ENCODE measurements at places on chromosomes 16 and 17.

GRCh38 chr16:66523861-66524354 is 26.0 kb downstream of the TK2 start:
- DNase-seq, result no peak

DNA sequence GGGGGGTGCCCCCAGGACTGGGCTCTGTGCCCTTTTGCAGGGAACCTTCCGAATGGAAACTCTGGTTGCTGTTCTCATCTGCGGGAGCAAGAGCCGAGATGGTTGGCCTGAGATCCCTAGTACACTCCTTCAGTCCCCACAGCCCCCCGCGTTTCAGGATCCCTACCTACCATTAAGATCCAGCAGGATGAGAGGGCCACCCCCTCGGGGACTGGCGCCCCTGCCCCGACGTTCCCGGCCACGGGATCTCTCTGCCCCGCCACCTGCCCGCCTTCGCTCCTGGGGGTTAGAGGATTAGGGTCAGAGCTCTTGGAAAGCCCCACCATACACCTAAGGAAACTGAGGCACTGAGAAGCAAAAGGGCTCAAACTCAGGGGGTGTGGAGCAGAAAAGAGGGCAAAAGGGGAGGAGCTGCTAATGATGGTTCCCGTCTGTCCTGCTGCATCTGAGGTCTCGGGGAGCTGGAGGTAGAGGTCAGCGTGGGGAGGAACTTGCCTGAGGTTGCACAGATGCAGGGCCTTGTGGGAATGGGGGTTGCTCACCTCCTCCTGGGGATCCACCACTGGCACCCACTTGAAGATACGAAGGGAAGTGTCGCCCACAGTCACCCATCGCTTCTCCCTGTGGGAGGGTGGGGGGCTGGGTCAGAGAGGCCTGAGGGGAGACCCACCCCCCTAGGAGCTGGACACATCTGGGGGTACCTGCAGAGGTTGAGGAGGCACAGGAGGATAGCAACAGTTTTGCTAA is 1.0 kb downstream of the BCL7C start:
- DNase-seq, result no peak

GRCh38 chr17:5929721-5930120 is 140.5 kb upstream of the WSCD1 start:
- no peak for DNase-seq

GRCh38 chr16:63539276-63539675 is 1503.0 kb upstream of the CDH8 start:
- DNase-seq, result no peak

DNA sequence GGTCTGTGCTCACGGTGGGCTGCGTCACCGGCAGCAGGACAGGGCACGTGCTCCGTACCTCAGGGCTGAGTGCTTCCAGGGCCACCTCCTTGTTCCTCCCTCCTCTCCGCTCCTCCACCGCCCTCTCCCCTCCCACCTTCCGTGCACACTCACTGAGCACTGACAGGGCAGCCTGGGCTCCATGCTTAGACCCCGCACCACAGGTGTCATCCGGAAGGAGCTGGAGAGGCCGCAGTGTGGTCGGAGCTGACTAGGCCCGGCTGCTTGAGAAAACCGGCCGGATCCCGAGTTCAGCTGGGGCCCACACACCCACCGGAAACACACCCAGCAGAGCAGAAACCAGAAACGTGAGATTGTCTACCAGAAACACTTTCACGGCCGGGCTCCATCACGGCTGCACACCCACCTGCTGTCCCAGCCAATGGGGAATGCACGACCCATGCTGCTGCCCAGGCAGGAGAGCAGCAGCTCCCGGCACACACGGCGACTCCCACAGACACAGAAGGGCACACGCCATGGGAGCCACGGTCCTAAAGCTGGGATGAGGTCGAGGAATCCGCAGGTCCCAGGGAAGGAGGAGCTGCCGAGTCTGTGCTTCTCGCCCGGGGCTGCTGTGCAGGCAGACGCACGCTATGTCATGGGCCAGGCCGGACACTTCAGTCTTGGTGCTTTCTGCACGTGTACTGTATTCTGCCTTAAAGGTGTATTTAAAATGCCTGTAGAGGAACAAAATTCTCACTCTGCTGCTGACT is 55.0 kb upstream of the ZNF469 start:
- no peak for DNase-seq

GRCh38 chr17:18258356-18259038 is at the start of gene FLII:
Gene FLII (minus strand): TSS chr17:18258738. CDS start chr17:18258690, 48 bp downstream.
- DNase-seq, result peak; percentile 43

DNA sequence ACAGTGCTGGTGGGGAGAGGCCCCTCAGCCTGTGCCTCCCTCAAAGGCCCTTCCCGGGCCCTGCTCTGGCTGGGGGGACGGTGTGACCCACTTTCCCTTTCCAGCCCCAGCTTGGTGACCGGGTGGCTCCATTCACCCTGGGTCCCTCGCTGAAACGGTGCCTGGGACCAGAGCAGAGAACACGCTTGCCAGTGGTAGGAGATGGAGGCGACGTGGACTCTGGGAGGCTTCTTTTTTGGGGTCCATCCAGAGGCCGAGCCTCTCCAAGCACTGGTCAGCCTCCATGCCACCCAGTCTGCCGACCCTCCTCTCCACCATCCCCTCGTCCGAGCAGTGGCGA is 7.7 kb downstream of the CENPX start:
- no peak for DNase-seq

DNA sequence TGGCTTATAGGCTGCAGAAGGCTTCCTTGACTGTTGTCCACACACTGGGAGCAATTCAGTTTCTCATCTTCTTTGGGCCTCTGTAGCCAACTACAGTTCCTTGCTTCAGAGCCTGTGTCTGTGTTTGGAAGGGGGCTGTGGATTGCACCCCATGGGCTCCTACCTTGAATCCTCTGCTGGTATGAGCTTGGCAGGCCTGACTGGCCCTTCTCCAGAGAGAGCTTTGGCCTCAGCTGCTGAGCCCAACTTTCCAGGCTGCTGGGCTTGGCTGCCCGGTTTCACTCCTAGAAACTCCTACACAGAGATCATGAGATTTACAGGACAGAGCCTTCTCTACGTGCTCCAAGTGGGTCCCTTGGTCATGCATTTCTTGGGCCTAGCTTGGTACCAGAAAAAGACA is 354.4 kb downstream of the SNX29 start:
- no peak for DNase-seq

DNA sequence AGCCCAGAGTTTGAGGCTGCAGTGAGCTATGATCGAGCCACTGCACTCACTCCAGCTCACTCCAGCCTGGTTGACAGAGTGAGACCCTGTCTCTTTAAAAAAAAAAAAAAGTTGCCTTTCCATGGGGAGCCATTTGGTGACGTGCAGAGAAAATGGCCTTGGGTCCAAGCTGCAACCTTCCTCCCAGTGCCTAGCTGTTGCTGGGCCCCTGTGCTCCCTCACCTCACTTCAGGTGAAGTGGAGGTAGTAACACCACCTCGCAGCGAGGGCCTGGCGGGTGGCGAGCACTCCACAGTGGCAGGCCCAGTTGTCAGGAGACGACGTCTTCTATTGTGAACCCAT is 17.4 kb downstream of the SYT17 start:
- no peak for DNase-seq

- peak; percentile 47 for DNase-seq
Measured at GRCh38 chr17:29590411-29591145, 1.1 kb upstream of the GIT1 start.

- no peak for DNase-seq
Measured at GRCh38 chr17:33205552-33205951, 87.5 kb downstream of the ASIC2 start.

DNA sequence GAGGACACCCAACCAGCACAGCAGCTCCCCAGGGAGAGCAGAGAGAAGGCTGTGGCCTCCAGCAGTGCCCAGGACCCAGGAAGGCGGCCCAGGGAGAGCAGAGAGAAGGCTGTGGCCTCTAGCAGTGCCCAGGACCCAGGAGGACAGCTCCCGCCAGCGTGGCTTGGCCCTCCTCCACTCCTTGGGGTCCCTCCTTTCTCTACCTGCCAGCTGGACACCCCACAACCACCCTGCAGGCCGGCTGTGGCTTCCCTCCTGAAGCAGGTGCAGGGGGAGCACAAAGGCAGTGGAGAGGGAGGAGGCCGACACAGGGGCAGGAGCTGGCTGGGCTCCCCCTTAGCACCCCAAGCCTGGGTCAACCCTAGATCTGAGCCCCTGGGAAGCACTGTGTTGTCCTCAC is 54.1 kb upstream of the FASN start:
- DNase-seq, result no peak

DNA sequence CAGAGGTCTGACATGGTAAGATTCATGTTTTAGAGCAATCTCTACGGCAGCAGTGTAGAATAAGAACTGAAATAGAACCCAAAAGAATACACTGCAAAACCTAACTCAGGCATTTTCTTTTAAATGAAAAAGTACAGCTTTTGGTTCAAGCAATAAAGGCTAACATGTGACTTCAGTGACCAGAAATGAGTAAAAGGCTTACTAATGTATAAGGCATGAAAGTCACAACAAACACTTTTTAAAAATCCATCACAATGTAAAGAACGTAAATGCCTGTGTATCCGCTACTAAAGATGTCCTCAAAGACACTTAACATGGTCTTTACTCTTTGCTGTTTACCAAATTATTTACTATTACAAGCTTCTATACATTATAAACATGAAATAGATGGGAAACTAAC is 16.6 kb downstream of the KIAA0753 start:
- DNase-seq, result peak; percentile 18

GRCh38 chr17:28878158-28878910 is 19.2 kb downstream of the FLOT2 start:
- DNase-seq, result no peak

DNA sequence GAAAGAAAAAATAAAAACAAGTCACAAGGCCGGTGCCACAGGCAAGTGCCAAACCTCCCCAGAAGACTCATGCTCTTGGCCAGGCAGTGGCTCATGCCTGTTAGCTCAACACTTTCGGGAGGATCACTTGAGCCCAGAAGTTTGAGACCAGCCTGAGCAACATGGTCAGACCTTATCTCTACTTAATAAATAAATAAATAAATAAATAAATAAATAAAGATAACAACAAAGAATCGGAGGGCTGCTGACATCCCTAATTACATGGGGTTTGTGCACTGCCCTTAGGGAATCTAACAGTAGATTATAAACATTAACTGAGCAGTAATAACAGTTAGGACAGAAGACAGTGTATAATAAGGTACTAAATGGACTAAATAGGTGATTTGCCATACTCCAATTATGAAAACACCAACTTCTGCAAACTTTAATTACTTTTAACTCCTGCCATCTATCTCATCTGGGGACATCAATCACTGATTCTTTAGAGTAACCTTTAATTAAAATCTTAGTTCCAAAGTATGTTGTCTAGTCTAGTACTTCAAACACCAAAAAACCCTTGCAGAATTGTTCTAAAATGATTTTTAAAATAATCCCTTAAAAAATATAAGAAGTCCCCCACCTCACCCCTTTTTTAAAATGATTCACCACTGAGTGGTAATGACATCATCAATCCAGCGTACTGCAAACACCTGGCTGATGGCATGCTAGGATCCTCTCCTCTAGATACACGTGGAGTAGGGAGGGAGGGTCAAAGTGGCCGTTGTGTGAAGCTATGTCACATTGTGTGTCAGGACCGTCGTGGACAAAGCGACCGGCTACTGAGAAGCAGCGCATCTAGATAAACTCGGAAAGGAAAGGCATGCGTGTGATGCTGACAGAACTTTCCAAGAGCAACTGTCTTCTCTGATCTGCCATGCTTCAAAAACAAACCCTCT is 28.5 kb downstream of the CYTH1 start:
- DNase-seq, result peak; percentile 29

- no peak for DNase-seq
Measured at GRCh38 chr17:39934324-39934723, 6.8 kb downstream of the LRRC3C start.

GRCh38 chr16:12429756-12430155 is 373.9 kb downstream of the CPPED1 start:
- peak; percentile 29 for DNase-seq

GRCh38 chr17:50664788-50665458 is 30.2 kb downstream of the ABCC3 start:
- DNase-seq, result no peak

GRCh38 chr17:55567240-55568214 is 56.3 kb upstream of the SMIM36 start:
- DNase-seq, result peak; percentile 25

DNA sequence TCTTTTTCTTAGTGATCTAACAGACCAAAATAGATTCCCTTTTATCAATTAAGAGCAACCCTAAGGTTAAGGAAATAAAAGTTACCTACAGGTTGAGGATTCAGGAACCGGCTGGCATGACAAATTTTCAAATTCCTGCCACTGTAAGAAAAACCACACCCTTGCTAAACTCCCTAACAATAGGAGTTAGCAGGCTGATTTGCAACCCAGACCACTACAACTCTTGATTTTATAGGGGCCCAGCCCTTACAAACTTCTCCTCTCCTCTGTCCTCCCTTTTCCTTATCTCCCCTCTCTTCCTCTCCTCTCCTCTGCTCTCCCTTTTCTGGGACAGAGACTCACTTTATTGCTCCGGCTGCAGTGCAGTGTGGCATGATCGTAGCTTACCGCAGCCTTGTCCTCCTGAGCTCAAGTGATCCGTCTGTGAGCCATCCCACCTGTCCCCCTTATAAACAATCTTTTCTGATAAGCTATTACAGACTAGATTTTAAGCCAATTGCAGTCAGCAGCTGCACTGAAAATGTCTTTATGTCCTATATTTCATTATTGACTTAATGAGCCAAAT is 418.9 kb downstream of the CDH8 start:
- DNase-seq, result no peak

DNA sequence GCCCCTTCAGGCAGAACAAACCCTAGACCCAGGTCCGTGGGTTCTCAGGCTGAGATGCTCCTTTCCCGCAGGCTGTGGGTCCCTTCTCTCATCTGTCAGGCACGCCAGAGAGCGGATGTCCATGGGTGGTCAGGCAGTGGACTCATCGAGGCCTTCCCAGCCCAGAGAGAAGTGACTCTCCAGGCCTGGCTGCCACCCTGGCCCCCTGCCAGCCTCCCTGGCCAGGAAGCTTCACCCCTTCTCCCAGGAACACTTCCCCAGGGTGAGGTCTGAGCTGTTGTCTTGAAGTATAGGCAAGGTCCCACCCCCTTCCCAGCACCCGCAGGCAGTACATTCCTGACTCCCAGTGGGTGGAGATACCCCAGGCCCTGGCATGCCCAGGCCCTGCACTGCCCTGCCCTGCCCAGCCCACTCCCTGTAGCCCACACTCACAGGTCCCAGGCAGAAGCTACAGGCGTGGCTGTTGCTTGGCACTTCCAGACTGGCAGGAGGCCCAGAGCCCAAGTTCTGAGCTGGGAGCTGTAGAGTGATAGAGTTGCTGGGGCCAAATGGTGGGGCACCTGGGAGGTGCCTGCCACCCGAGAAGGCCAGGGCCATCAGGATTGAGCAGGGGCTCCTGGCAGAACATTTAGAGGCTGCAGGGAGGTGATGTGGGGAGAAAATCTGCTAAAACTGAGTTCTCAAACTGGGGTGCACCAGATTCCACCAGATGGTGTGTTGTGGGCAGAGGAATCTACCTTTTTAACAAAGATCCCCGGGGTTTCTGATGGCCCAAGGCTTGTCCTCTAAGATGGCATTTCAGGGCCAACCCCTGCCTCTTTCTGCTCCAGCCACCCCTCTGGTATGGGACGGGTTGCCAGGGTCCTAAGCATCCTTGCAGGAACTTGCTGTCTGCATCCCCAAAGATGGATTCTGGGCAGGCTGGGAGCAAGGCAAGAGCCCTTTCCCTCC is 6.7 kb downstream of the ITGA3 start:
- peak; percentile 89 for DNase-seq

GRCh38 chr16:16982614-16983013 is 488.1 kb downstream of the XYLT1 start:
- no peak for DNase-seq
